Fibroblast of the aortic adventitia (primary cell): ENCODE measurements at places on chromosomes 13 and 19.

DNA sequence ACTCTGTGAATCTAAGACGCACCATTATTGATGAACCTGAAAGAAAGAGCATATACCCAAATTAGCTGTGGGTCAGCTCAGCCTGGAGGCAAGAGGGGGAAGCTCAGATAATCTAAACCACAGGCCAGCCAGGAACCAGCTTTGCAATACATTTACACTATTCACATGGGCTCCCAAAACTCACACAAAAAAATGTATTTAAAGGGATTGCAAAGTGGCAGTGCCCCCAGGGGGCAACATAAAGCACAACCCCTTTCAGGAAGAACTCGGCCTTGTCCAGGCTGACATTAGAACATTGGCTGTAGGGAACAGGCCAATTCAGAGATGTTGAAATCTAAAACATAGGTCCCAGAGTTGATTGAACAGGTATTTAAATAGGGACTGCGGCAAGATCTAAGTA, 3.2 kb upstream of the PROZ start:
- DNase-seq, result no peak

DNA sequence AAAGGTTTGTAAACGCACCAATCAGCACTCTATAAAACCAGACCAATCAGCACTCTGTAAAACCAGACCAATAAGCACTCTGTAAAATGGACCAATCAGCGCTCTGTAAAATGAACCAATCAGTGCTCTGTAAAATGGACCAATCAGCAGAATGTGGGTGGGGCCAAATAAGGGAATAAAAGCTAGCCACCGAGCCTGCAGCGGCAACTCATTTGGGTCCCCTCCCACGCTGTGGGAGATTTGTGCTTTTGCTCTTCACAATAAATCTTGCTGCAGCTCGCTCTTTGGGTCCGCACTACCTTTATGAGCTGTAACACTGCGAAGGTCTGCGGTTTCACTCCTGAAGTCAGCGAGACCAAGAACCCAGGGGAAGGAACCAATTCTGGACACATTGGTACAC, 28.0 kb downstream of the ZNF175 start:
- DNase-seq, result no peak

- no peak for DNase-seq
These were observed 14.2 kb downstream of the RB1 start for GRCh38 chr13:48317511-48318376.

DNA sequence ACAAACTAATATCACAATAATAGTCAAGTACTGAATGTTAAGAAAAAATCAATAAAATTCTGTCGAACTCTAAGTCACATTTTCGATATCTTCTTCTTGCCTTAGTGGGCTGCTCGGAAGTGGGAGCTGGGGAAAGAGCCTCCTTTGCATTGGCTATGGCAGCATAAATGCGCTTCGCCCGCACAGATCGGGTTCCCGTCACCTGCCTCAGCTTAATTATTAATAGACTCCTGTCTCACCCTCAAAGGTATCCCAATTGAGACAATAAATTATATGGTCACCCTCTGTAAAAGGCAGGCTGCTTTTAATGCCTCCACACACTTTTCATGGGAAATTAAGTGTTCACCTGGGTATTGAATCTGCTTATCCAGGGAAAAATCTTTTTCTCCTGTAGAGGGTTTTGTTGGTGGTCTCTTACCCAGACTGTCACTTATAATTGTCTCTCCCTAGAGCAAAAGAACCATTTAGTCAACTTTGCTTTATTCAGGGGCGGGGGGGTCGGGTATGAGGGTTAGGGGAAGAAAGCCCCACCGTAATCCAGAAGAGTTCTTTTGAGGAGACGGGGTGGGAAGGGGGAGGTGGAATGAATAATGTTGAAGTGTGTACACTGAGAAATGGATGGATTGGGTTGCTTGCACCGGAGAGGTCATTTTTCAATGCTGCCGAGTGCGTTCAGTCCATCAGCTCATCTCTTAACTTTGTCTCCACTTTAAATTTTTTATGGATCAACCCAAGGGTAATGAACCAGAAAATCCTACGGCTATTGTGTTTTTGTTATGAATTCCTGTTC, 682.6 kb upstream of the SGCG start:
- no peak for DNase-seq

- no peak for DNase-seq
These were observed 23.5 kb upstream of the LAIR1 start for GRCh38 chr19:54387991-54388801.
